ENCODE measurements at places on chromosomes 7 and 10.

GRCh38 chr7:139515266-139515665 lies 8.2 kb upstream of the CLEC2L start:
- DNase-seq: no peak

- no peak for DNase-seq
Measured at GRCh38 chr7:116583653-116584052, 58.8 kb downstream of the CAV1 start.

- DNase-seq: peak; percentile 3
Measured at GRCh38 chr10:115129752-115130151, 36.6 kb downstream of the ATRNL1 start.

- DNase-seq: no peak
Measured at GRCh38 chr7:133290041-133290440, 37.2 kb downstream of the EXOC4 start.

DNA sequence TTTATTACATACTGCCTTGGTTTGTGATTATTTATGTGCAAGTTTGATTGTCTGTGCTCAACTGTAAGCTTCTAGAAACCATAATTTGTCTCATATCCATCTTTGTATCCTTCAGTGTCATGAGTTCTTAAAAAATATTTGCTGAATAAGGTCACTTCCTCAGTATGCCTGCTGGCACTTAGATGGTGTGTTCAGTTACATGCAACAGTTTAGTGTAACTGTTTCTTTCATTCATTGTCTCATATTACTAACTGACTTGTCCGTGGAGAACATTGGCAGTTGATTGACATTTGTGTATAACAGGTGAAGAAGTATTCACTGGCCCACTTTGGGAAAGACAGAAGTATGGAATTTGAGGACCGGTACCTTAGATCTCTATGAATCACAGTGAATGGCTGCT lies 236.9 kb downstream of the PRKG1 start:
- no peak for DNase-seq

DNA sequence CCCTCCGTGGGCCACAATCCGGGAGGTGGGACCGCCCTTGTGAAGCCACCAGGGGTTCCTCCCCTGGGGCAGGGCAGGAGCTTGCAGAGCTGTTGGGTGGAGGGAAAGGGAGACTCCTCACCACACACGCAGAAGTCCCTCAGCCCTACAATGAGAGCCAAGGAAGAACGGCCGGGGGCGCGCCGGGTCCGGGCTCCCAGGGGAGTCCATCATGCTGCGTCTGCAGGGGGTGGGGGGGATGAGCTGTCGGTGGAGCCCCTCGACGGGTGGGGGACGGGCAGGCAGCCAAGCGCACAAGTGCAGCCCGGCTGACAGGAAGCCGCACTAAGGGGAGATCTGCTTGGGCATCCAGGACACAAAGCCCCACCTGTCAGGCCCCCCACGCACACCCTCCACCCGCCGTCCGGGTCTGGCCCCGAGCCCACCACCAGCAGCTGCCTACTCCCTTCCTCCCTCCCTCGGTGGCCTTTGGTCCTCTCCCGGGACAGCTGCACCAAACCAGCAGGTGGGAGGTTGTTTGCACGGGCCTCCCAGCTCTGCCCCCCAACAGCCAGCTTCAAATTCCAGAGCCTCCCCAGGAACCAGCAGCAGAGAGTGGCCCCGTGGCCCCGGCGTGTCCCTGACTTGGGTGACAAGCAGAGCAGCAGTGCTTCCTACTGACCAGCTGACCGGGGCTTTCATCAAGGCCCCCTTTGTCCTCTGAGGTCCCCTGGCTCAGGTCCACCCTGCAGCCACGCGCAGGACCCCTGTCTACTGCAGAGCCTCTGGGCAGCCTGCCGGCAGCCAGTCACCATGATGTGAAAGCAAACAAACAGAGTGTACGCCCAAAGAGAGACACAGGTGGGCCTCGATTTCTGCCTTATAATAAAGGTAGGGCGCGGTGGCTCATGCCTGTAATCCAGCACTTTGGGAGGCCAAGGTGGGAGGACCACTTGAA lies 50.3 kb downstream of the HIP1 start:
- no peak for DNase-seq

DNA sequence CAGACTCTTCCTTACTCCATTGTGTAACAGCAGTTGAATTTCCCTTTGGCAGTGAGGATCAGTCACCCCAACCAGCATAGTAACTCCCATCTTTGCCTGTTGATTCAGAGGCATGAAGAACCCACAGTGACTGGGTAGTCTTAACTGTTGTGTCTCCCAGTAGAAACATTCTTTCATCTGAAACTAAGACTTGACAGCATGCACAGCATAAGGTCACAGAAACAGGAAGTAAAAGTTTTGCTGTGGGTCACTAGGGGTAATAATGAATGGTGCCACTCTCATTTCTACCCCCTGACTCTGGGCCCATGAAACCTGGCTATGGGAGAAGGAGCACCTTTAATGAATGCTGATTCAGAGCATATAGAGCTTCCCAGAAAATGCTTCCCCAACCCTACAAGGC lies 8.3 kb upstream of the FRMPD2 start:
- no peak for DNase-seq

- DNase-seq: peak; percentile 16
Measured at GRCh38 chr10:11724938-11725776, 17.0 kb upstream of the ECHDC3 start.

DNA sequence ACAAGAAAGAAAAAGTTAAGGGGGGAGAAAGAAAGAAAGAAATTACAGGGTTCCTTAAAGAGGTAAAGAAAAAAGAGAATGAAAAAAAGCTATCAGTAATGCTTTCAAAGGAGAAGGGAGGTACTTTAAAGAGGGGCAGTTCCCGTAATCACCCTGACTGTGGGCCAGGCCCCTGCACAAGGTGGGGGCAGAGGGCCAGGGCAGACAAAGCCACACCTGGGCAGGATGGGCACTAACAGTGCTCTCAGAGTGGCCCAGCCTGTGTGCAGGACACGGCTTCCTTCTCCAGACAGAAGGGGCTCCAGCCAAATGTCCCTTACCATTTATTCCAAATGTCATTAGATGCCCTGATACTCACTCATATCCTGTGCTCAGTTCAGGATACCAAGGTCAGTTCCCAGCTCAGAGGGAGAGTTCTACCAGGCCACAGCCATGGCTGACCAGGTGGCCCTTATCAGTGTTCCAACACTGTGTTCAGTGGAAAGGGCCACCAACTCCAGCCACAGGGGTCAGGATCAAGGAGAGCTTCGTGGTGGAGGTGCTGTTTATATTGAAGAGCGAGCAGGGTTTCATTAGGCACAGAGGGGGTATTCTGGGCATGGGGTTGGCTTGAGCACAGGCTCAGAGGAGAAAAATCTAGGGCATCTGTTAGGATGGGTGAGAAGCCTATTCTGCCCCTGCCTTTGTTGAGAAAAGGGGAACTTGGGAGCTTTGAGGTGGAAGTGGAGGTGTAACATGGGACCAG lies 29.9 kb downstream of the DPCD start:
- no peak for DNase-seq

GRCh38 chr7:45987521-45988290 lies 66.6 kb upstream of the IGFBP3 start:
- no peak for DNase-seq

DNA sequence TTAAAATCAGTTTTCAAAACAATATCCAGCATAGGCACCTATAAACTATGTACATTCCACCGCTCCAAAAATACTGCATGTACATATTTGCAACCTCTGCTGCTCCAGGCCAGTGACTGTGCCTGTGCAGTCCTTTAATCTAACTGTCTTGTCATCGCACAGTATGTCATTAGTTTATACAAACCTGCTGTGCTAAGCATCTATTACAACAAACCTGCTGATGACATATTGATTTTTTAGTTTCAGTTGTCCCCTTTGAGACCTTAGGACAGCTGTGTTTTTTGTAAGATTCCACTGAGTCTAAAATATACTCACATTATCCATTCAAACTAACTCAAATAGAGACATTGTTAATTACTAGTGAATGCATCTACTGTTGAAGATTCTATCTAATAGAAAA lies 33.1 kb downstream of the SEMA3C start:
- no peak for DNase-seq

DNA sequence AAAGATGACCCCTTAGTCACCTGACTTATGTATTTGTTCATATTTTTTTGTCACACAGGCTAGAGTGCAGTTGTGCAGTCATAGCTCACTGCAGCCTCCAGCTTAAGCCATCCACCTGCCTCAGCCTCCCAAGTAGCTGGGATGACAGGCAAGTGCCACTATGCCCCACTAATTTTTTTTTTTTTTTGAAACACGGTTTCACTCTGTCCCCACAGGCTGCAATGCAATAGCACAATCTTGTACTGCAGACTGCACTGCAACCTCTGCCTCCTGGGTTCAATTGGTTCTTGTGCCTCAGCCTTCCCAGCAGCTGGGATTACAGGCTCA lies 1.8 kb downstream of the MBLAC1 start:
- DNase-seq: no peak

- DNase-seq: no peak
Measured at GRCh38 chr7:84953234-84953633, 233.6 kb downstream of the SEMA3D start.

DNA sequence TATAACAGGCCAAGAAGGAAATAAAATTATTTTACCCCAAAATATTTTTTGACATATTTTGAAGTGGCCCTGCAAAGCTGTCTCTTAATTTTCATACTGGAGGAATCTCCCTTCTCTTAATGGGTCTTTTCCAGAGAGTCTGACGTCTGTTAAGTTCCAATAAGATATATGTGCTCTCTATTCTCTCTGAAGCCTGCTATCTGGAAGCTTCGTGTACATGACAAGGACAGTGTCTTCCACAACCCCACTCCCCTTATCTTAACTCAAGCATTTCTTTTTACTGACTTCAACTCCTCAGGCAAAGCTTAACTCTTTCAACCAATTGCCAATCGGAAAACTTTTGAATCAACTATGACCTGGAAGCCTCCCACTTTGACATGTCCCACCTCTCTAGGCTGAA lies 29.2 kb upstream of the IL15RA start:
- DNase-seq: no peak
